ENCODE measurements at places on chromosomes 11 and 22.

DNA sequence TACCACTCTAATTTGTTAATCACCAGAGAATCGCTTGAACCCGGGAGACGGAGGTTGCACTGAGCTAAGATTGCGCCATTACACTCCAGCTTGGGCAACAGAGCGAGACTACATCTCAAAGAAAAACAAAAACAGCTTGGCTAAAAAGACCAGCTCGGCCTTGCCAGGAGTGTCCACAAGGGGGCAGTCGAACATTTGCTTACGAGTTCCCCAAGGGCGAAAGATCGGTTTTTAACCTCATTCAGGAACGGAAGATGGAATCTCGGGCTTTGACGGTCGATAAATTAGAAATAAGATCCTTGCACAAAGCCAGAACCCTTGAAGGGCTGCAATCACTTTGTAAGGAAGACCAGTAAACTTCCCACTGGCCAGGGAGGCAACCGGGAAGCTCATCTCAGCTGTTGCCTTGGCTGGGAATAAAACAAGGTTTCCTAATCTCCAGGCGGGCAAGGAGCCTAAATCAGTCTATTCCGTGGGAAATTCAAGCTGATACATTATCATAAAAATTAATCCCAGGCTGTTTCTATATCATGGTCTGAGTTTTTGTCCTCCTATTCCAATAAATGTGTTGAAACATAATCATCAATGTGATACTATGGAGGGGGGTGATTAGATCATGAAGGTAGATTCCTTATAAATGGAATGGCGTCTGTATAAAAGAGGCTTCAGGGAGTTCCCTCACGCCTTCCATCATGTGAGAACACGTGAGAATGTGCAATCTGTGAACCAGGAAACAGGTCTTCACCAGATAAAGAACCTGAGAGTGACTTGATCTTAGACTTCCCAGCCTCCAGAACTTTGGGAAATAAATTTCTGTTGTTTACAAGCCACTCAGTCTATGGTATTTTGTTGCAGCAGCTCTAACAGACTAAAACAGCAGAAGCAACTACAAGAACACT, 14.9 kb upstream of the SLC29A2 start:
- DNase-seq = peak; percentile 61

DNA sequence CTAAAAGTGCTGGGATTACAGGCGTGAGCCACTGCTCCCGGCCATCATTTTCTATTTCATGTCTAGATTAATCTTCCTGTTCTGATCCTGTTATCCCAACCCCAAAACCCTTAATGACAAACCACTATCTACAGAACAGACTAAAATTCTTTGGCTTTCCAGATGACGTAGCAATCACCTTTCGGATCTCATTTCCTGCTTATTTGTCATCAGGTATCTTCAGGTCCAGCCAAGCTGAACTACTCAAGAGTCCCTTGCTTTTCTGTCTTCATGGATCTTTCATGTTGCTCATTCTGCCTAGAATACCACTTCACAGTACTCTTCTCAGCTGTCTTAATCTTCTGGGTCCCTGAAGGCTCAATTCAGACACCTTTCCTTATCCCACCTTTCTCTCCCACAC, 27.4 kb upstream of the IPO7 start:
- no peak for DNase-seq

GRCh38 chr11:109756951-109757350, 335.0 kb downstream of the C11orf87 start:
- DNase-seq = no peak

DNA sequence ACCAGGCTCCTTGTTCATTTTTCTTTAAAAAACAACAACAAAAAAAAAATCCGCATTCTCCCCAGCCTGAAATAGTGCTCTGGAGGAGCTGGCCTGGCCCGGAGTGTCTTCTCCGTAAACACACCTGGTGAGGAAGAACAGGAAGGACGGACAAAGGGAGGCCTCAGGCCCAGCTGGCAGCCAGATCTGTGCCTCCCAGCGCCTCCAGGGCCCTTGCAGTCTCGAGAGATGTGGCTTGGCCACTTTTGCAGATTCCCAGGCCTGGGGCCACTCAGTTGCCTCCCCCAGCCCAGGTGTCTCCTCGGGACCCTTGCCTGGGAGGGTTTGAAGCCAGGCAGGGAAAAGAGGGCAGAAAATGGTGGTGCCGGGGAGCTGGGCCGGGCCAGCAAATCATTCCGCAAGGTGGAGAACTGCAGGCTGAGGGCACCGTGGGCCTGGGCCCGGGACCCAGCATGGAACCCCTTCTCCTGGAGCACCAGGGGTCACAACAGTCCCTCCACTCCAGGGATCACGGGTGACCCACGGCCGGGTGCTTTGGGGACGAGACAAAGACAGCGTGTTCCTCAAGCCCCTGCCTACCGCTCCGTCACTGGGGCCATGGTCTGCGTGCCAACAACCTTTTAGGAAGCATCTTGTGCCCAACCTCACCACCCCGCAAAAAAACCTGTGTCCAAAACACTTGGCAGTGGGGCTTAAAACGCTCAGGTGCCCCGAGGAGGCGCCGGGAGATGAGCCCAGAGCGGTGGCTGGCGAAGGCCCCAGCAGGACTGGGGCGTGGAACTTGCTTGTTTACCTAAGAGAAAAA, 67.1 kb upstream of the WNT7B start:
- DNase-seq = no peak

DNA sequence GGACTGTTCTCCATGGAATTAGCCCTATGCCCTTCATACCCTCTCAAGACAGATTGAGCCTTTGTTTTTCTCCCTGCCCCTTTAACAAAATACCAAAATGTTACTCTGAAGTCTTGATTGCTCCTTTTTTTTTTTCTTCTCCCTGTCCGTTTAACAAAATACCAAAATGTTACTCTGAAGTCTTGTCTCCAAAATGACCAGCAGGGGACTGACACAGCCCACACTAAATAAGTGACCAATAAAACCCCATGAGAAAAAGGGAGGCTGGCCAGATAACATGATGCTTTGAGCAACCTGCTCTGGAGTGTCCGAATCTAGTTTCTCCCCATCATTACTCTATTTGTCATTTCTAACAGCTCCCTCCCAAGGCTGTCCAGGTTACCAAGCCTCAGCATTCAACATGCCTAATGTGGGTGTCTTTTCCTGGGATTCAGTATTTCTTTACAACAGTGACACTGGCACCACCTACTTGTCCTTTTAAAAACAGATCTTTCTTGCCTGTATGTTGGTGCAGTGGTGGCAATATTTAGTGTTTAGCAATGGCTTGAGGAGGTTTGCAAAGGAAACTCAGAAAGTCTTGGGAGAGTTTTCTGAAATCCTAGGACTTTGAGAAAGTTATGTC, 42.7 kb upstream of the SLC1A2 start:
- no peak for DNase-seq

GRCh38 chr11:6991227-6991626, 28.9 kb downstream of the ZNF214 start:
- DNase-seq = no peak

- no peak for DNase-seq
Observed at GRCh38 chr11:108125096-108125495, 3.7 kb downstream of the ACAT1 start.

GRCh38 chr11:134063124-134063495, 5.8 kb upstream of the JAM3 start:
- DNase-seq = no peak

DNA sequence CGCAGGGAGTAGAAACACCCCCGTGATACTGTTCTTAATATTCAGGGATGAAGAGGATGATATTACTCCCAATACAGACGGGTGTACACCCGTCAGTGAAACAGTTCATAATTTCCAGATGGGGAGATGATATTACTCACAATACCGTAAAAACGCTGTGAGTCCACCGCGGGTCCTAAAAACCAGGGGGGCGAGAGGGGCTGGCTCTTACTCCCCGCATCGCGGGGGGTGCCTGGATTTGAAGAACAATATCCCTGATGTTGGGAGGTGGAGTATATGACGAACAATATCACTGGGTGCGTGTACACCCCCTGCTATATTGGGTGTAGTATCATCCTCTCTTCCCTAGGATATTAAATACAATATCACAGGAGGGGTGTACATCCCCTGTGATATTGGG, 20.5 kb upstream of the APOL5 start:
- no peak for DNase-seq

- no peak for DNase-seq
Observed at GRCh38 chr11:3747704-3748103, 49.6 kb downstream of the NUP98 start.

DNA sequence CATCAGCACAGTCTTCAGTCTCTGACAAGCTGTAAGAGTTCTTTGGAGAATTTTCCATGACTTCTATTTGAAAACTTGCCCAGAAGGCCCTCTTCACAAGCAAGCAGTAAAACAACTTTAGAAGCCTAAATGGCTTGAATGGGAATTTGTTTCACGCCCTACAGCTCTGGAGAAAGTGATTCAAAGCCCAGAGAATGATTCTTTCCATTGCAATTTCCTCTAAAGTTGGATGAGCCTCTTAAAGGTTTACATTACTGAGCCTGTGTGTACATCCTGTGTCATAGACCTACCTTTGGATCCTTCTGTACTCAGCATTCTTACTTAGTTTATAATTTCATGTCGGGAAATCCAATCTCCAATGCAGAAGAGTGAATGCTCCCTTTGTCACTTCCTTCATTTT, 6.8 kb upstream of the OR8B3 start:
- no peak for DNase-seq

DNA sequence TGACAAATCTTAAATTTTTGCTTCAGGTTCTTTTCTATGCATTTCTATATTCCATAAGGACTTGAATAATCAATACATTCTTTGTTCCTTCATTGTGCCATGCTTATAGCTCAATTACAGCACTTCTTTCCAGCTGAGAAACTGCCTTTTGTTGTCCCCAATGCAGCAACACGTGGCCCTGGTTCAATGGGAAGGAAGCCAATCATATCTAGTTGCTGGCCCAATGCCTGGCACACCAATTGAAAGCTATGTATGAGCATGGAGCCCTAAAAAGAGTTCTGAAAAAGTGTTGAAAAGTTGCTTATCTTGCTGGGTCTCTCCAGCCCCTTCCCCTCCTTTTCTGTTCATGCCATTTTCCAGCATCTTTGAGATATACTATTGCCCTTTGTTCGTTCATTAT, 448.0 kb upstream of the FAT3 start:
- no peak for DNase-seq

- DNase-seq = no peak
Observed at GRCh38 chr22:29701155-29701999, 18.4 kb upstream of the CABP7 start.

DNA sequence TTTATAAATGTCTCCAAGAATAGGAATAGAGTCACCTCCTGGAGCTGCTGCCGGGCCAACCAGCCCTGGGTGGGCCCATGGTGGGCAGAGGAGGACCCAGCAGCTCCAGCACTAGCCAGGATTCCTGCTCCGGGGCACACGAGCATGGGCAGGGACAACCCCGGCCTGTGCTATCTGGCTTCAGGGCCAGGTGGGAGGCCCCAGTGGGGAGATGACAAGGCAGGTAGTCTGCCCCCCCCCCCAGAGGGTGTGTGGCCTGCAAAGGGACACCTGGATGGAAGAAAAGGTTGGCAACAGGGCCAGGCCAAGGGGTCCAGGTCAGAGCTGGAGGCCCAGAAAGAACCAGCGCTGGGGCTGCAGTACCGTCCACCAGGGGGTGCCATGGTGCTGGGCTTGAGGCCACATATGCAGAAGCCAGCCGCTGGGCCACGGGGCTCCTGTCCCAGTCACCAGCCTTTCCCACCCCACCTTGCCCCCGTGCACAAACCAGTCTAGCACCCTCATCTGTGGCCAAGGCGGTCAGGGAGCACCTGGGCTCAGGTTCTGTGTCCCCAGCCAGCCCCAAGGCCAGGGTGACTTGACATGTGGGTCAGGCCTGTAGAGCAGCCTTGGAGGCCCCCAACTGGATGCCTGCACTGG, 3.4 kb downstream of the TSPAN32 start:
- peak; percentile 68 for DNase-seq
